ENCODE measurements at places on chromosomes 13 and 19. TPM values are rescaled to one million over a fixed set of nuclear protein-coding genes. Genes with fewer than 3 reads are reported as not detected.

Gene CCDC122
- 4.9 TPM for total RNA-seq

Gene VN1R2
- total RNA-seq: not detected

Gene FAM216B
- not detected for total RNA-seq

Gene PLPPR3
- 0.58 TPM for total RNA-seq

Gene JSRP1
- total RNA-seq: not detected

Gene GRIK5
- total RNA-seq: not detected

Gene PSG2
- total RNA-seq: 0.29 TPM
